ENCODE measurements at places on chromosomes 7 and 10.

- DNase-seq: no peak
These were observed 308.1 kb downstream of the TCERG1L start for GRCh38 chr10:131003455-131003854.

- DNase-seq: no peak
These were observed 307.8 kb upstream of the POM121L12 start for GRCh38 chr7:52727632-52728031.

DNA sequence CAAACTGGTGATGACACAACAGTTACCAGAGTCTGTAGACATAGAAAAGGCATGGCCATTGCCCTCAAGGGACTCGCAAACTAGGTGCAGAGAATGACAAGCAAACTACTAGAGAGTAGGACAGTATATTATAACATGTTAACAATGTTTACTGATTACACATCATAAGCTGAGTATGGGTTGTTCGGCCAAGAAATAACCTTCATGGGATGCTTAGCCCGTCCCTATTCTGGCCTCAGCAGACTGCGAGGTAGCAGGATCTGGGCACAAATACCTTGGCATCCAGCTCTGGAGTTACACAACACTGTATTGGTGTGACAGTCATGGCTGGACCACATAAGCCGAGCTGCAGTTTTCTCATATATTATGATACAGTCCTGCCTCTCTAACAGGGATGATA is 51.4 kb downstream of the ABCB4 start:
- DNase-seq: no peak

GRCh38 chr10:34723750-34724149 is 91.3 kb downstream of the PARD3 start:
- DNase-seq: no peak

DNA sequence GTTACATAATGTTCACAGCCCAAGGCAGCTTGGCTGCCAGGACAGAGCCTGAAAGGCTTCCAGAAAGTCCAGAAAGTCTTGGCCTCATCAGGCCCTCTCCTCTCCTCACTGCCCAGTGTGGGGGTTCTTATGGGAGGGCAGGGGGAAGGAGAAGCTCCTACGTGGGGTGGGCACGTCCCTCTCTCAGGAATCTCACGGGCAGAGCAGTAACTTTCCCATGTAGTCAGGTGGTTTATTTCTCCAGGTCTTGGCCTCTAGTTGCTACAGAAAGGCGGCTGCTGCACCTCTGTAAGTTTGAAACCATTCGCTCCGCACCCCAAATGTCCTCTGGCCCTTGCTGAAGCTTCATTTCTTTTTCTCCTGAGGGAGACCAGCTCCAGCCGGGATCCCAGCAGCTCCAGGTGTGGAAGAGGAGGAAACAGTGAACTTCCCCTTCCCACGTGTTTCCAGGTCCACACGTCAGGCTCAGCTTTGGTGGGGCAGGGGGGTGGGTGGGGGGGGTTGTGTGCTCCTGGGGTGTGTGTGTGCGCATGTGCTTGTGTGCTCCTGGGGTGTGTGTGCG is 320.3 kb downstream of the WDR37 start:
- DNase-seq: no peak

DNA sequence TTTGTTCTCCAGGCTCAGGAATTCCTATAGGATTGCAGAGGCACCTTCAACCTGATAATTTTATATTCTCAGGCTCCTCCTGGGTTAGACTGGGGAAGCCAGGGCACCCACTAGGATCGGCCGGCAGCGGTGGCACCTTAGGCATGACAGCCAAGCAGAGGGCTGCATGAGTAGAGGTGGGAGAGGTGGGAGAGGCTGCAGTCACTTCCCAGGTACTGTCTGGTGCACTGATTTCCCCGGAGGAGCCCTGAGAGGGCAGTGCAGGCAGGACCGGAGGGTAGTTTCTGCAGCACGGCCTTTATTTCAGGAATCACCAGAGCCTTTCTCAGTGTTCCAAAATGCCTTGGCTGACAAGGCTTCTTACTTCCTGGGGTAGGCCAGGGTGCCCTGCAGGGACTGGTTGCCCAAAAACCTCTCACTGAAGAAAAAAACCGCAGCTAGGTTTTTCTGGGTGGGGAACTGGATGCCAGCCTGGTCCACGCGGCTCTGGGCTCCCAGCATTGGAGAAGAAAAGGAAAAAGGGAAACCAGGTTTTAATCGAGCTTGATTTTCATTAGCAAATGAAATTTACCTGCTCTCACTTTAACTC is 3.6 kb upstream of the HOXA13 start:
- DNase-seq: no peak

DNA sequence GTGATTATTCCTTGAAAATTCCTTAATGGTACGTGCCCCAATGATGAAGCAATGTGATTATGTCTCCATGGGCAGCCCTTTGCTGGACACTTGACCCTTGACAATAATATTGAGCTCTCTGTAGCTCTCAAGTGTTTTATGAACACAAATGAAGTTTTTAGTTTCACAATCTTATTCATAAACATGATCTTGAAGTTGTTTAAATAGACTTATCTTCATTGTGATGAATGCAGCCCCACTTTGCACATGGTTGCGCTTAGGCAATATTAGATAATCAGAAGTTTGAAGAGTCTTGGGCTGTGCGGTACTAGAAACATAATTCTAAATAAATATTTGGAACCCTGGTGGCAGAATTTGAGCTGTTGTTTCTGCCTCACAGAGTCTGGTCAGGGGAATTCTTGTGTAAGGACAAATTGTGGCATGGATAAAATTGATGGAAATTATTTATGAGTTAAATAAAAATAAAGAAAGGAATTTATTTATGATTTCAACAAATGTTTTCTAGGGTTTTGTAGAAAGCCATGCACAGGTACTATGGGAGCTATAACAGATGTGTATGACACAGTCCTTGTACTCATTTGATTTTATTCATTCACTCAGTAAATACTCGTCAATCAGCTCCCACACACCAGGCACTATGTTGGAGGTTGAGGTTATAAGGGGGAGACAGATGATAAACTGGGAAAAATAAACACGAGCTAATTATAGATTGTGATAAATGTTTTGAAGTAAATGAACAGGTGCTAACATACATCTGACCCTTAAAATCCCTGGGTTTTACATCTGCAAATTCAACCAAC is 217.9 kb downstream of the GALNT17 start:
- no peak for DNase-seq

DNA sequence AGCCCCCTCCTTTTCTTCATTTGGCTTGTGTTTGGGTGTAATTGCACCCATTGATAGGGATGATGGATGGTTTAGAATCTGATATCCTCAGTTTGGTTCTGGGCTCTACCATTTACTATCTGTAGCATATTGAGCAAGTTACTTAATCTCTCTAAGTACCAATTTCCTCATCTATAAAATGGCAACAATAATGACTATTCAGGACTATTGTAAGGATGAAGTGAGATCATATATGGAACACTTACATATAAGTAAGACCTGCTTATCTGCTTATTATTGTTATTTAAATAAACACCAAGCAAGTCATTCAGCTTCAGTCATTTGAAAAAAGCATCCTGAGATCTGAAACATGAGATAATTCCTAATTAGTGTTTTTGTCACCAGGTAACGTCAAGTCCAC is 127.0 kb downstream of the SEC23IP start:
- no peak for DNase-seq
